Activated CD8-positive, alpha-beta memory T cell treated with anti-CD3 and anti-CD28 coated beads for 1 hour (primary cell): ENCODE measurements at places on chromosomes 7 and 10.

DNA sequence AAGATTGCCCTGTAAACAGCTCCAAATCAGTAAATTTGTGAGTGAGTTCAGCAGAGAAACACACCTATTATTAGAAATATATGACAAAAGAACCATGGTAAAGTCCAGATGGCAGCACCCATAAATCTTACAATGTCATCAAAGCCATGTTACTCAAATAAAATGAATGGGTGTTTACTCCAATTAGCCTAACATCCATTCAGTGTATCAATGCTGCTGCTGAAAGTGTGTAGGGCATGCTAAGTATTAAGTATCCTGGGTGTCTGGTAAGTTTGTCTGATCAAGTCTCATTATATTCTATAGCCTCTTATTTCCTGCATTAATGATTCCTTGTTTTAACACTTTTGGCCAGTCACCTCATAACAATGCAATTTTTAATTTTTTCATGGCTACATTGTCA is 185.5 kb upstream of the STEAP4 start:
- no peak for DNase-seq

- no peak for DNase-seq
Observed at GRCh38 chr7:121138262-121138933, 149.9 kb downstream of the CPED1 start.

DNA sequence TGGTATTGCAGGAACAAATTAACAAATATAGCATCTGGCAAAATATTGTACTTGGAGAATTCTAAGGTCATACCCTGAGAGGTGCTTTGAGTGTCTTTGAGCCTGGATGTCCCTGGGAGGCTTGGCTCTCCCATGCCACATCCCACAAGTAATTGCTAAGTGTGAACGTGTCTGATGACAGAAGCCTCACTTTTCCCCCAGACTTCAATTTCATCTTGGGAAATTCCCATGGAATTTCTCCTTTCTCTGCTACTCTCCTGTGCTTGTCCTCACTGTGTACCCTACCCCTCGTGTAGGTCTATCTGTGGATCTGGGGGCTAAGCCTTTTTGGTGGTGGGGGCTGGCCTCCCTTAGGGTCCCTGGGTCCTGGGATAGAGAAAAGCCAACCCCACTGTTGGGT is 293.3 kb downstream of the TCF7L2 start:
- no peak for DNase-seq

GRCh38 chr7:98774884-98775283 is 94.9 kb downstream of the TMEM130 start:
- DNase-seq = no peak

GRCh38 chr7:122944682-122945303 is 50.7 kb downstream of the TAS2R16 start:
- no peak for DNase-seq

GRCh38 chr10:69961881-69962745 is 90.5 kb upstream of the MACROH2A2 start:
- DNase-seq = no peak

DNA sequence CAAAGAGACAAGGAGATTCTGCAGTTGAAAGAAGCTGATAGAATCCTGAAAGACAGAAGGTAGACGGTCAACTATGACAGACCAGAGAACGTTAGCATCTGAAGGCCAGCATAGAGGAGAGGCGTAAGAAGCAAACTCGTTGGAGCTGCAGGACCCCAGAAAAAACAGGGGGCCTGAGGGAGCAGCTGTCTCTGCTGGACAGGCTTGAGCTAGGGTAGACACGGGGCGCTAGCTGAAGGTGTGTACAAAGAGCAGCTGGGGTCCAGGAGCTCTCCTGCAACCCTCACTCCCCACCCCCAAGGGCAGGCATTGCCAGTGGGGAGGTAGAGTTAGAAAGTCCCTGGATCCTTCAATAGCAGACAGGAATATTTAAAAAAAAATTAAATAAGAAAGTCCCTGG is 14.6 kb upstream of the GDI2 start:
- no peak for DNase-seq
